ENCODE measurements at places on chromosomes 5 and 9. TPM values are rescaled to one million over a fixed set of nuclear protein-coding genes. Genes with fewer than 3 reads are reported as not detected.

SH2D3C gene
- 0.29 TPM for total RNA-seq

PCDHGA12 gene
- 20.6 TPM for total RNA-seq

DNA sequence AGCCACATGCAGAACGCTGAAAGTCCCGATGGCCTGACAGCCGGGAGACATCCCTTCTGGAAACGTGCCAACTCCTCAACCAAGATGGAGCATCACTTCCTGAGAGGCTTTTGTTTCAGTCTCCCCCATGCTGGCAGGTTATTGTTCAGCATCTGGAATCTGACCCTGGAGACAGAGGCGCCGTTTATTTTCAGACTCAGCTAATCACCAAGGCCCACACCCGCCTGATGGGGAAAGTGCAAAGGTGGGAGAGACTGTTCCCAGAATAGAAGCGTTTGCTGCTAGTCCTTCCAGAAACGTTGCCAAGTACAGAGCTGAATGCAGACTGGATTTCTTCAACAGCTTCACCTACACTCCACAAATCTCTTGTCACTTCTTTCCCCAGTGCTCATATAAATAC, 41.8 kb upstream of the S1PR3 start:
- peaks cover 36% of the 10 kb centered on the region for H3K4me1 ChIP-seq
- H3K4me3 ChIP-seq: no peak overlapping the region
- no peaks in the 10 kb centered on the region for H3K36me3 ChIP-seq
- peaks cover 14% of the 10 kb centered on the region for H3K27me3 ChIP-seq
- DNase-seq: no peak
- H3K27ac ChIP-seq: no peak overlapping the region

YTHDC2 gene
- total RNA-seq: 26.8 TPM

C9orf50 gene
- 0.36 TPM for total RNA-seq

GRCh38 chr9:6686396-6686795, 40.9 kb upstream of the GLDC start:
- peak overlapping the region; percentile 7 for H3K27ac ChIP-seq
- no peaks in the 10 kb centered on the region for H3K27me3 ChIP-seq
- no peak overlapping the region for H3K4me3 ChIP-seq
- H3K36me3 ChIP-seq: no peaks in the 10 kb centered on the region
- peak; percentile 93 for DNase-seq
- peaks cover 13% of the 10 kb centered on the region for H3K4me1 ChIP-seq

DNA sequence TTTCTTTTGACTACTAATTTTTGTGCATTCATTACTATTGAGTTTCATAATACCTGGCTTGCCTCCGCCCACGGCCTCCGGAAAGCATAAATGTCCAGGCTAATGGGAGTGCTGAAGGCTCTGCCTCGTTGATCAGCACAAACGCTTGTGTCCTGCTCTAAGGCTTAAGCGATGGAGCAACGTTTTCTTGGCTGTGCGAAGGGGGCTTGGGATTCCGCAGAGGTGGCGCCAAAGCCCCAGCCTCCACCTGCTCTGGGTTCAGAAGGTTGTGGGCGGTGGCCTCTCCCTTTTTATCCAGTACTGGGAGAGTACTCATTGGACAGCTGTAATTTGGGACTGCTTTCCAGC, 19.7 kb downstream of the ANXA2R start:
- peak overlapping the region; percentile 98 for H3K27ac ChIP-seq
- H3K4me3 ChIP-seq: peak overlapping the region; percentile 84
- H3K4me1 ChIP-seq: peaks cover 24% of the 10 kb centered on the region
- no peak for DNase-seq
- no peaks in the 10 kb centered on the region for H3K27me3 ChIP-seq

C5 gene
- total RNA-seq: 5.1 TPM

GRCh38 chr5:101429241-101429640, 526.2 kb upstream of the ST8SIA4 start:
- peaks cover 32% of the 10 kb centered on the region for H3K4me1 ChIP-seq
- DNase-seq: no peak
- no peaks in the 10 kb centered on the region for H3K27me3 ChIP-seq
- H3K4me3 ChIP-seq: no peak overlapping the region
- H3K36me3 ChIP-seq: no peaks in the 10 kb centered on the region

GRCh38 chr5:133873449-133873848, 95.0 kb downstream of the C5orf15 start:
- no peak overlapping the region for H3K27ac ChIP-seq

DNA sequence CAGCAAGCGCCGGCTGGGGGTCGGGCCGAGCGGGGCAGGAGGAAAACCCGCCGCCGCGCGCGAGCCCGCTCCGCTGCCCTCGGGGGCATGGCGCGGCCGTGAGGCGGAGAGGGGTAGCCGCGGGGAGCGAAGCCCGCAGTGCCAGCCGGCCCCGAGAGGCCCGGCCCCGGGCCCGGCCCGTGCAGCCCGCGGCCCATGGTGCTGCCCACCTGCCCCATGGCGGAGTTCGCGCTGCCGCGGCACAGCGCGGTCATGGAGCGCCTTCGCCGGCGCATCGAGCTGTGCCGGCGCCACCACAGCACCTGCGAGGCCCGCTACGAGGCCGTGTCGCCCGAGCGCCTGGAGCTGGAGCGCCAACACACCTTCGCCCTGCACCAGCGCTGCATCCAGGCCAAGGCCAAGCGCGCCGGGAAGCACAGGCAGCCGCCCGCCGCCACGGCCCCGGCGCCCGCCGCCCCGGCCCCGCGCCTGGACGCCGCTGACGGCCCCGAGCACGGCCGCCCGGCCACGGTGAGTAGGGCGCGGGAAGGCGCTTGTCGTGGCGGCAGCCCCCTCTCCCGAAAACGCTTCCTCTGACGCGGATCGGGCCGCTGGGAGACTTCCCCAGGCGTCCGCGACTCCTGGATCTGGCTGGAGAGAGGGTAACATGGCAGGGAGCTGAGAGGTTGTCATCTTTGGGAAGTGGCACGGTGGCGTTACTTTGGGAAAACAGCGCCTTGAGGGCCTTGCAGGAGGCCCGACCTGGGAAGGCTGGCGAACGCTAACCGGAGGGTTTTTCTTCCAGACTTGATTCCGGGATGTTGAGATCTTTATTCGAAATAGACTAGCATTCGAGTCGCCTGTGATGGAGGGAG, 523 bp downstream of the MAML1 start:
- DNase-seq: peak; percentile 93
- peak overlapping the region; percentile 79 for H3K27ac ChIP-seq
- H3K27me3 ChIP-seq: no peaks in the 10 kb centered on the region
- H3K36me3 ChIP-seq: peaks cover 34% of the 10 kb centered on the region
- H3K4me1 ChIP-seq: peaks cover 26% of the 10 kb centered on the region

SPATA31A3 gene
- total RNA-seq: not detected

MEF2C gene
- total RNA-seq: 9.4 TPM

- H3K27me3 ChIP-seq: no peaks in the 10 kb centered on the region
- DNase-seq: peak; percentile 95
- no peaks in the 10 kb centered on the region for H3K36me3 ChIP-seq
- peaks cover 6% of the 10 kb centered on the region for H3K4me1 ChIP-seq
- peak overlapping the region; percentile 65 for H3K27ac ChIP-seq
Observed at GRCh38 chr5:119267958-119268386, 87.8 kb upstream of the TNFAIP8 start.

- no peaks in the 10 kb centered on the region for H3K27me3 ChIP-seq
- peaks cover 13% of the 10 kb centered on the region for H3K4me1 ChIP-seq
- no peaks in the 10 kb centered on the region for H3K36me3 ChIP-seq
- H3K4me3 ChIP-seq: no peak overlapping the region
- DNase-seq: peak; percentile 23
Observed at GRCh38 chr9:70987986-70988385, 133.4 kb downstream of the TRPM3 start.

- H3K27ac ChIP-seq: no peak overlapping the region
- H3K4me3 ChIP-seq: no peak overlapping the region
- no peaks in the 10 kb centered on the region for H3K36me3 ChIP-seq
- no peaks in the 10 kb centered on the region for H3K4me1 ChIP-seq
- no peak for DNase-seq
Observed at GRCh38 chr5:175635854-175636584, 21.9 kb upstream of the HRH2 start.

PTPN3 gene
- total RNA-seq: 2.9 TPM

DNA sequence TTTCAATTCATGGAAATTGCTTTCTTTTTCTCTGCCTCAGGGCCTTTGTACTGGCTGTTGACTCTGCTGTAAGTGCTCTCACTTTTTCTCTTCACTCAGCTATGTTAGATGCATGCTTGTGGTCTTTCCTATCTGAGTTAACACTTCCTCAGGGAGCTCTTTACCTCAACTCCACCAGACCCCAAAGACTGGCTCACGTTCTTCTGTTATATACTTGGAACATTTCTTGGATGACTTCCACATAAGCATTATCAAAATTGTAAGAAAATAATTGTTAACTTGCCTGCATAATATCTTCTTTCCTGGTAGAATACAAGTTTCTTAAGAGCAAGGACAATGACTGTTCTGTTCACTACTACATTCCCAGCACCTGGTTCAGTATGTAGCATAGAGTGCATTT, 455.9 kb downstream of the EBF1 start:
- no peaks in the 10 kb centered on the region for H3K36me3 ChIP-seq
- H3K4me1 ChIP-seq: peaks cover 21% of the 10 kb centered on the region
- H3K4me3 ChIP-seq: no peak overlapping the region
- H3K27me3 ChIP-seq: no peaks in the 10 kb centered on the region
- no peak for DNase-seq

DNA sequence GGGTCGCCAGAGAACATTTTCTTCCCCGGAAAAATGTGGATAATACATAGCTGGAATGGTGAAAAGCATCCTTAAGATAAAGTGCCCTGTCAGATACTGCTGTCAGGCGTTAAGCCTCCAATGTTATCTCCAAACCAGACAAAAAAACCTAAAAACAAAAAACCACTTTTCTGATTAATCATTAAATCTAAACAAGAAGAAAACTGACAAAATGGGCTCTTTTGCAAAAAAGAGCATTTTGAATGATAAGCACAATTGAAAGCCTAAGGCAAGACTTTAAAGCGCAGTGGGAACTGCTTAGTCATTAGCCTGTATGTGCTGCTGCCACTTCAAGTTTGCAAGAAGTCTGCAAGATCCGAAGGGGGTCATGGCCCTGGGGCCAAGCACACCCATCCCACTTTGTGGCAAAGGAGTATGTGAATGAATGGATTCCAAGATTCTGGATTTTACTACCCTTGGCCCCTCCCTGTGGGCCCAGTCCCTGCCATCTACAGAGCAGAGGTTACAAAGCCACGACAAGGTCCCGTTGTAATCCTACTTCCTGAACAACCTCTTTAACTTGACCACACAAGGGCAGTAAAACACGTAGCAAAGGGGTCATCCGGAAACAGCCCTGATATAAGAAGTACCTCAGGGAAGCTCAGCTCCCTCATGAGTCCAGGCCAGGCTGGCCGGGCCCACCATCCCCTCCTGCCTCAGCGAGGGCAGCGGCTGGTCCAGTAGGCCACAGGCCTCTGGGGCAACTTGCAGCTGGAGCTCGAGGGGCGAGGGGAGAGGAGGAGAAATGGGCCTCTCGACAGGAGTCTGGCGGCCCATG, 29.7 kb downstream of the SHB start:
- H3K4me1 ChIP-seq: peaks cover 48% of the 10 kb centered on the region
- H3K36me3 ChIP-seq: no peaks in the 10 kb centered on the region
- peak overlapping the region; percentile 61 for H3K27ac ChIP-seq

DNA sequence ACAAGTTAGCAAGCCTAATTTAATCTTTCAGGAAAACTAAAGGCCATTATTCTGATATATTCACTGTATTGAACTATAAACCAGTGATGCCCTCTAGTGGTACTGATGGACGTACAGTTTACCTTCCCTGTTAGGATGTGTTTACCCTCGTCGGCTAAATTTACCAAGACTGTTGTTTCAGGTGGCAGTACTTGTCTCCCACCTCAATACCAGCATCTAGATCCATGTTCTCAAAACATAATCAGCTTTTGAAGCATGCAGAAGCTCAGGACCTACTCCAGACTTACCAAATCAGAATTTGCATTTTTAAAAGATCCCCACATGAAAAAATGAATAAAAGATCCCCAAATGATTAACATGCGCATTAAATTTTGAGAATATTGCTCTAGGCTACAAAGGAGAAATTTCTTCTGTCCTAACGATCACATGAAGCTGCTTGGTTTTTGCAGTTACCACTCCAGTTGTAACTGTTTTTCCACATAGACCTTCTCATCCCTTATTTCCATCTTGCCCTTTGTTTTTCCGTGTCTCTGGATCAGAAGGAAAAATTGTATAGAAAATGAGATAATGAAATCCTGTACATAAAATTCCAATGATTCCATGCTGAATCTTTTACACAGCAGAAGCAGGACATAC, 3.2 kb upstream of the BAAT start:
- peaks cover 14% of the 10 kb centered on the region for H3K36me3 ChIP-seq
- no peaks in the 10 kb centered on the region for H3K27me3 ChIP-seq
- no peak overlapping the region for H3K4me3 ChIP-seq
- peak; percentile 62 for DNase-seq

GRCh38 chr5:43314724-43315123, 1.5 kb upstream of the HMGCS1 start:
- no peaks in the 10 kb centered on the region for H3K36me3 ChIP-seq
- peaks cover 12% of the 10 kb centered on the region for H3K4me1 ChIP-seq
- no peak for DNase-seq

- no peak overlapping the region for H3K27ac ChIP-seq
- no peaks in the 10 kb centered on the region for H3K36me3 ChIP-seq
- H3K4me3 ChIP-seq: no peak overlapping the region
- H3K4me1 ChIP-seq: no peaks in the 10 kb centered on the region
- no peaks in the 10 kb centered on the region for H3K27me3 ChIP-seq
- DNase-seq: no peak
Observed at GRCh38 chr5:22351178-22351577, 502.0 kb downstream of the CDH12 start.

CDKN2B gene
- total RNA-seq: 50.7 TPM

DNA sequence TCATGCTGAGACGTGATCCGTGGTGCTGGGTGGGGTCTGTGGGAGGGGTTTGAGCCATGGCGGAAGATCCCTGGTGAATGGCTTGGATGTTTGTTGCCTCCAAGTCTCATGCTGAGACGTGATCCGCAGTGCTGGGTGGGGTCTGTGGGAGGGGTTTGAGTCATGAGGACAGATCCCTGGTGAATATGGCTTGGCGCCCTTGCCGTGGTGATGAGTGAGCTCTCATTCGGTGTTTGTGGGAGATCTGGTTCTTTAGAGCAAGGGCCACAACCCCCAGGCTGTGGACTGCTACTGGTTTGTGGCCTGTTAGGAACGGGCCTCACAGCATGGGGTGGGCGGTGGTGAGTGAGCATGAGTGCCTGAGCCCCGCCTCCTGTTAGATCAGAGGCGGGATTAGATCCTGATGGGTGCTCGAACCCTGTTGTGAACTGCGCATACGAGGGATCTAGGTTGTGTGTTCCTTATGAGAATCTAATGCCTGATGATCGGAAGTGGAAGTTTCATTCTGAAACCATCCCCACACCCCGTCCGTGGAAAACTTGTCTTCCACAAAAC, 31.2 kb downstream of the NKD2 start:
- H3K36me3 ChIP-seq: no peaks in the 10 kb centered on the region
- peak; percentile 38 for DNase-seq
- H3K27me3 ChIP-seq: no peaks in the 10 kb centered on the region

- H3K36me3 ChIP-seq: no peaks in the 10 kb centered on the region
- no peak overlapping the region for H3K27ac ChIP-seq
- no peaks in the 10 kb centered on the region for H3K27me3 ChIP-seq
Observed at GRCh38 chr5:146068977-146069779, 36.2 kb downstream of the PLAC8L1 start.

- H3K4me1 ChIP-seq: no peaks in the 10 kb centered on the region
- H3K27ac ChIP-seq: no peak overlapping the region
- H3K4me3 ChIP-seq: no peak overlapping the region
Observed at GRCh38 chr9:3014178-3014577, 170.3 kb upstream of the PUM3 start.

SOHLH1 gene
- total RNA-seq: not detected

Measured in osteoblast (primary cell).